ENCODE measurements at places on chromosomes 13 and 19.

DNA sequence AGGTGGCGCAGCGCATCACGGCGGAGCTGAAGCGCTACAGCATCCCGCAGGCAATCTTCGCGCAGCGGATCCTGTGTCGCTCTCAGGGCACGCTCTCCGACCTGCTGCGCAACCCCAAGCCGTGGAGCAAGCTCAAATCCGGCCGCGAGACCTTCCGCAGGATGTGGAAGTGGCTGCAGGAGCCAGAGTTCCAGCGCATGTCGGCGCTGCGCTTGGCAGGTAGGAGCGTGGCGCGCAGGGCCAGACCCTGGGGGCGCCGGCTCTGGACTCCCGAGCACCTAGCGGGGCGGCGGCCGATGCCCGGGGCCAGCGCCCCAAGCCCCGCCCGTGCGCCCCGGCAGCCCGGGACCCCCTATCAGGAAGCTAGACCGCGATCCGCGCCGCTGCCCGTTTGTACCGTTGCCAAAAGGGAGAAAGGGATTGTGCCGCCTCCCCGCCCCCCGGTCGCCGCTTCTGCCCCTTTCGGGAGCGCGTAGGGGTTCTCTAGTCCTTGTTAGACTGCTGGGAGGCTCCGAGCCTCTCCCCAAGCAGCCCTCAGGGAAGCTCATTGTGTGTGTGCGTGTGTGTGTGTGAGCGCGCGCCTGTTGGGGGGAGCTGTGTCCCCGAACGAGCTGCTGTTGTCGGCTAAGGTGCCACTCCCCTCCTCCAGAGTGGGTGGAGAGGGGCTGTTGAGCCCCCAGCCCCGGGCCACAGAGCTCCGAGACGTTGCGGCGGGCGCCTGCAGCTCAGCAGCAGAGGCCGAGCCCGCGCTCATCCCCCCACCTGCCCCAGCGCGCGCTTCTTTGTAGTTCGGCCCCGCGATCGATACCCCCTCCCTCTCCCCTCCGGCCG lies 1.5 kb downstream of the ONECUT3 start:
- no peak for DNase-seq

DNA sequence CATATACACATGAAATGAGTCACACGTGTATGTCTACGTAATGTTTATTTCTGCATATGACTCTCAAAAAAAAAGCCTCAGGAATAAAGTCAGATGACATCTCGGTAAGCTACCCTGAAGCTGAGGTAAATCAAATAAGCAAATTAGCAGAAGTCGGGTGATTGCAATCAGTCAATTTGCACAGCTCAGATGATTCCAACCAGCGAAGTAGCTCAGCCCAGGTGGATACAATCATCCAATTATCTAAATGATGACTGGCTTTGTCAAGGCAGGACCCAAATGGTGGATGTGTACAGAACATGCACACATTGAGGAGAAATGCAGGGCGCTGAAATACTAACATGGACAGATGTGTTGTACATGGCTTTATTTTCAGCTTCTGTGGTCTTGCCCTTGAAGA lies 148.5 kb downstream of the ZNF486 start:
- no peak for DNase-seq

DNA sequence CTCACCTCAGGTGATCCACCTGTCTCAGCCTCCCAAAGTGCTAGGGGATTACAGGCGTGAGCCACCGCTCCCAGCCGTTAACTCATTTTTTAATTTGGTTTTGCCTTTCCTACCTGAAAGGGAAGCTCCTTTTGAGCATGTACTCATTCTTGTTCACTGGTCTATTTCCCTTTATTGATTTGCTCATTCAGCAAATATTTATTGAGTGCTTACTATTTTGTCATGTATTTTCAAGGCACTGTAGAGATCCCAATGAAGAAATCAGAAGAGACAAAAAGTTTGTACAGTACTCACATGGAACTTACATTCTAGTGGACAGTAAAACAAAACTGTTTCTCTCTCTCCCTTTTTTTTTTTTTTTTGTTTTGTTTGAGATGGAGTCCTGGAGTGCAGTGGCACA lies 13.8 kb downstream of the SPACA6 start:
- no peak for DNase-seq

DNA sequence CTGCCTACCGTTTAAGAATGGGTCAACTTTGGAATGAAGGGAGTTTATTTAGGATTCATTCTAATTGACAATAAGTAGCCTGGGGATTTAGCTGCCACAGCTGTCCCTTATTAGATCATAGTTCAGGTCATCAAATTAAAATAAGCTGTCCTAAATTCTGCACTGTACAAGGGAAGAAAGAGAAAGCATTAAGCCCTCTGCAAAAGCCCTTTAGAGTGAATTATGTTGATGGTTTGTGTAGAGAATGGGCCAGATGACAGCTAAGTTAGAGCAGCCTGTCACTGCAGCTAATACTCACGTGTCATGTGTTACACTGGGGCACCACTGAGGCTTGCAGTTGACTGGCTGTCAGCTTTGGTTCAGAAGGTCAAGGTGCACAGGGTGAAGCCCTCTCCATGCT lies 737.1 kb upstream of the SLC10A2 start:
- no peak for DNase-seq

- DNase-seq, result no peak
Observed at GRCh38 chr13:37288057-37288720, 182.7 kb upstream of the CSNK1A1L start.

- DNase-seq, result no peak
Observed at GRCh38 chr13:112887151-112887550, 81.9 kb upstream of the MCF2L start.

- no peak for DNase-seq
Observed at GRCh38 chr19:14906711-14907110, 20.8 kb upstream of the OR7A17 start.

GRCh38 chr19:9934132-9934950 lies 2.0 kb downstream of the OLFM2 start:
- DNase-seq, result peak; percentile 64

- no peak for DNase-seq
Observed at GRCh38 chr13:49933511-49933910, 2.6 kb downstream of the SPRYD7 start.

DNA sequence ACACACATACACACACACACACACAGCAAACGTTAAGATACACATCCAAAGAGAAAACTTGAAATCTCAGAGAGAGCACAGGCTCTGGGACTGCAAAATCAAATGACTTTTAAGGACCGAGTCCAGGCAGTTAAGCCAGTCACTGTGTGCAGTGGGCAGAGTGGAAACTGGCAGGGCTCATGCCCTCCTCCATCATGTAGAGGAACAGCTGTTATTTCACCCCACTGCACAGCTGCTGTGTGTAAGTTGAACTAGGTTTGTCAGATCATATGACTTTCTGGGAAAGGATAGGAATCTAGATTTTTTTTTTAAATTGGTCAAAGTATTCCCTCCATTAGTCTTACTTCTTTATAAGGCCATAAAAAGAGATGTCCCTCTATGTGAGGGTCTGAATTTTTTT lies 1002.1 kb downstream of the UQCRFS1 start:
- no peak for DNase-seq

GRCh38 chr13:109802936-109803335 lies 16.6 kb upstream of the IRS2 start:
- no peak for DNase-seq

- no peak for DNase-seq
Observed at GRCh38 chr19:40421993-40422747, 3.6 kb downstream of the SERTAD1 start.

GRCh38 chr13:99307247-99307646 lies at the start of gene GPR183:
GPR183 (minus strand) TSS chr13:99307399; CDS start chr13:99296145, 11,254 bp downstream.
- no peak for DNase-seq

GRCh38 chr13:27921421-27921960 lies 1.7 kb downstream of the PDX1 start:
- no peak for DNase-seq

GRCh38 chr19:29815231-29815630 lies 3.4 kb downstream of the CCNE1 start:
- DNase-seq, result no peak

- DNase-seq, result no peak
Observed at GRCh38 chr19:5738423-5738822, 18.0 kb downstream of the CATSPERD start.

DNA sequence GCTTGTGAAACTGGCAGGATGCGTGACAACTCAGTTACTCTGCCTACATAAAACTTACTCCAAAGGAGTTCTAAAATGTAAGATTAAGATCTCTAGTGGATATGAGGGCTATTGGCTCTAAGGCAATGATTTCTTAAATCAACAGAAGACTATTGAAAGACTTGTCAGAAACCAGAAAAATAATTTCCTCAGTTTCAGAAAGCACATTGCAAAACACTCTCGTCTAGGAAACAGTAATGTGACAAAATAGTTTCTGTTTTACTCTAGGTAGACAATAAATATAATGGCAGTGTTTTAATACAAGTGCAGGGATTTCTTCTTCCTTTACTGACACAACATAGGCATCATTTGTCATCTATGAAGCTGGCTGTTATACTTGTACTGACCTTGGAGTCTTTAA lies 230.1 kb downstream of the KCTD12 start:
- no peak for DNase-seq

DNA sequence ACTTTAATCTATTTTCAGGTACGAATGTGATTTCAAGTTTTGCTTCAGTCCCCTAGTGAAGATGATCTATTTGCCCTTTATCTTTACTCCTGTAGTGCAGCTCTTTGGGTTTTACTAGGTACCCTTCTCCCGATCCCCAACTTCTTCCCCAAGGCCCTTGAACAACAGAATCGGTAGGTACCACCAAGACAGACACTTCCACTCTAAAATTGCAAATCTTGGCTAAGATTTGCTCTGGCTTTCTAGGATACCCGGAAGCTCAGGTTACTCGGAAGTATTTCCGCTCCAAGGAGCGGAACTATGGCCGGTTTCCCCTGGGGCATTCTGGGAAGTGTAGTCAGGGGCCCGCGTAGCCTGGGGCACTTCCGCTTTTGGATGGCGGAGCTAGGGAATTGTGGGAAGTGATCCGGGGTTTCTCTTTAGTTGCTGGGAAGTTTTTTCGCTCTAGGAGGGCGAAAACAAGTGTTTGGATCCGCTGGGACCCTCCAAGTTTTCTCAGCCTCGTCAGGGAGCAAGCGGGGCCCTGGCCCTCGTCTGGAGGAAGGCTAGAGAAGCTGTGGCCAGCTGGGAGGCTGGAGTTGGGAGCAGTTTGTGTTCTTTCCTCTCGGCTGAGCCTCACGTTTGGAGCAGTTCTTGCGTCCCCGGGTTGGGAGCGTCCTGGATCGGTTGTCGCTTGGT lies 5.1 kb upstream of the ZNF227 start:
- DNase-seq, result peak; percentile 81

GRCh38 chr19:48196933-48197665 lies 26.6 kb downstream of the ZSWIM9 start:
- no peak for DNase-seq
